ENCODE measurements at places on chromosomes 11 and 22. TPM values are rescaled to one million over a fixed set of nuclear protein-coding genes. Genes with fewer than 3 reads are reported as not detected.

GRCh38 chr11:94315664-94316063, 11.3 kb downstream of the IZUMO1R start:
- no peaks in the 10 kb centered on the region for H3K27me3 ChIP-seq
- no peaks in the 10 kb centered on the region for H3K4me1 ChIP-seq
- DNase-seq, result no peak
- no peak overlapping the region for H3K4me3 ChIP-seq

GRCh38 chr22:32426881-32427280, 14.8 kb upstream of the RTCB start:
- no peak for DNase-seq
- no peaks in the 10 kb centered on the region for H3K4me1 ChIP-seq
- no peak overlapping the region for H3K27ac ChIP-seq

DNA sequence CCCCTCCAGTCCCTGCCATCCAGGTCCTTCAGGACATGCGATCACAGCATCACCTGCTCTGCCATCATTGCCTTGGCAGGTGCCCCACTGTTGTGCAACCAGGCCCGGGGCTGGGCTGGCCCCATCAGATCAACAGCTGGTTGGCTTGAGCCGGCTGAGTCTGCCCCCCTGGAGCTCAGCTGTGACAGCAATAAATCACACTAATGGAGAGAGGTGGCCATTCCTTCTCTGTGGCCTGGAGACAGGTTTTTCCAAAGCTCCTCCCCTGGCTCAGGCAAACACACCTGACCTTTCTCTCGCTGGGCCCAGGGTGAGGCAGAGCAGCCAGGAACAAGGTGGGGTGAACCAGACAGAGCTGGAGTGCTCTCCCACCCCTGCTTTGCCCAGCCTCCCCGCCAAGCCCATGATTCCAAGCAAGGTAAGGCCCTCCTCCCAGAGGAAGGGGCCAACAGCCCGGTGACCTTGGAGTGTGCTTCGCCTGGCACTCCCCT, 8.9 kb upstream of the FXYD2 start:
- H3K27ac ChIP-seq, result no peak overlapping the region
- H3K4me1 ChIP-seq, result no peaks in the 10 kb centered on the region
- no peaks in the 10 kb centered on the region for H3K27me3 ChIP-seq
- H3K4me3 ChIP-seq, result no peak overlapping the region

DNA sequence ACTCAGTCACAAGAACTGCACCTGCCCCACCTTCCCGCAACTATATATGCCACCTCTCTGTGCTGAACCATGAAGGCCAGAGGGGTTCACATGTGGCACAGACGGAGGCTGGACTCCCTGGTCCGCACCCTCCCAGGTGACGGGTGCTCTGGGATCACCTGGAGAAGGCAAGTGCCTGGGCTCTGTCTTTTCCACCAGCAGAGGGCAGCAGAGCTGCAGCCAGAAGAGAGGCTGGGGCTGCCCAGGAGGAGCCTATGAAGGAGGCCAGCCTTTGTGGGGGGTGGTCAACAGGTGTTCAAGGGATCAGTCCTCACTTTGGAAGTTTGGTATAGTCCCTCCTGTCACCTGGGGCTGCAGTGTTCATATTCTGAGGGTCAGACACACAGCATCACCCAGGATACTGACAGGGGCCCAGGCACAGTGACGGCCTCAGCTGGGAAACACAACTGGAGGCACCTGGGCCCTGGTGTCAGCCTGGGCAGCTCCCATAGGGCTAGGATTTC, 39.2 kb upstream of the IGLL5 start:
- no peak overlapping the region for H3K4me3 ChIP-seq
- H3K4me1 ChIP-seq, result no peaks in the 10 kb centered on the region
- H3K36me3 ChIP-seq, result no peaks in the 10 kb centered on the region
- peaks cover 58% of the 10 kb centered on the region for H3K27me3 ChIP-seq
- DNase-seq, result peak; percentile 93
- no peak overlapping the region for H3K27ac ChIP-seq

FTH1 gene
- 2,809 TPM for total RNA-seq

OVOL1 gene
- 5.5 TPM for total RNA-seq

GRCh38 chr22:26568207-26568706, 21.7 kb downstream of the TPST2 start:
- peaks cover 5% of the 10 kb centered on the region for H3K36me3 ChIP-seq
- no peaks in the 10 kb centered on the region for H3K4me1 ChIP-seq
- no peak overlapping the region for H3K4me3 ChIP-seq
- H3K27me3 ChIP-seq, result no peaks in the 10 kb centered on the region

- H3K27ac ChIP-seq, result no peak overlapping the region
- no peak overlapping the region for H3K4me3 ChIP-seq
- no peaks in the 10 kb centered on the region for H3K27me3 ChIP-seq
Observed at GRCh38 chr22:42396621-42397331, 35.4 kb downstream of the NFAM1 start.

GRCh38 chr11:20397281-20397680, 9.8 kb downstream of the PRMT3 start:
- H3K4me3 ChIP-seq, result no peak overlapping the region
- peaks cover 62% of the 10 kb centered on the region for H3K36me3 ChIP-seq
- H3K27me3 ChIP-seq, result no peaks in the 10 kb centered on the region

DNA sequence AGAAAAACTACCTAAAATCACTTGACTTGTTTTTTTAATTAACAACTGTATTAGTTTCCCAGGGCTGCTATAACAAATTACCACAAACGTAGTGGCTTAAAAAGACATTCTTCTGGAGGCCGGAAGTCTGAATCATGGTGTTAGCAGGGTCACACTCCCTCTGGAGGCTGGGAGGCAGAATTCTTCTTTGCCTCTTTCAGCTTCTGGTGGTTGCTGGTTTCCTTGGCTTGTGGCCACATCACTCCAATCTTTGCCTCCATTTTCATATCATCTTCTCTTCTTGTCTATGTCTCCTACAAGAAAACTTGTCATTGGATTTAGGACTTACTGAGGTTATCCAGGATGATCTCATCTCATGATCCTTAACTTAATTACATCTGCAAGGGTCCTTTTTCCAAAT, 7.4 kb upstream of the INCENP start:
- no peaks in the 10 kb centered on the region for H3K4me1 ChIP-seq
- H3K36me3 ChIP-seq, result no peaks in the 10 kb centered on the region
- no peaks in the 10 kb centered on the region for H3K27me3 ChIP-seq
- H3K27ac ChIP-seq, result no peak overlapping the region

DNA sequence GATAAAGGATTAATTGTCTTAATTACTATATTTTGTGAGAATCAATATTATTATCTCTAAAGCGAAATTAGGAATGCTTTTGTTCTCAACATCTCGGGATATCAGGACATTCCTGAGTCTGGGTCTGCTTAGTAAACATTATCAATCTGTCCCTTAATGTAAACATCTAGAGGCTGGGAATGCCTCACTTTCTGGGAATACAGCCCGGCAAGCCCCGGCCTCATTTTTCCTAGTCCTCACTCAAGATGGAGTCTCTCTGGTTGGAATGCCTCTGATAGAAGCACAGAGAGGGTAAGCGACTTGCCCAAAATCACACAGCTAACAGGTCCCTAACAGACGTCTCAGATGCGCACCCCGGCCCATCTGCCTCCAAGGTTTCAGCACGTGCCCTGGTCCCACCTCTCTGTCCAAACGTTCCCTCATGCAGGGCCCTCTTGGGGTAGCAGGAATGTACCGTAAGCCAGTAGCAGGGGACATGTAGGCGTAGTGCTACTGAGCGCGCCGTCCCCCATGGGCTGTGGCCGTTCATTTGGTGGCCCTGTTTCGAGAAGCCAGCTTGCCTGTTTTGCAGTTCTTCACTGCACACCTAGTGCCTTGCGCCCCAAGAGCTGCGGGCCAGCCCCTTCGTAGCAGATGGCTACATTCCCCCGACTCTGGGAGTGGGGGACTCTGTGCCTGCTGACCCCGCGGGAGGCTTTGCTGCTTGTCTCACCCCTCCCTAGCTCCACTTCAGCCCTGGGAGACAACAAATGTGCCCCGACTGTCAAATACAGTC, 62.2 kb upstream of the FADD start:
- H3K4me1 ChIP-seq, result peaks cover 27% of the 10 kb centered on the region
- no peaks in the 10 kb centered on the region for H3K36me3 ChIP-seq
- peak overlapping the region; percentile 86 for H3K27ac ChIP-seq
- H3K4me3 ChIP-seq, result peak overlapping the region; percentile 68
- H3K27me3 ChIP-seq, result peaks cover 7% of the 10 kb centered on the region

LRRC32 gene
- total RNA-seq, result 1.3 TPM

OR52N5 gene
- not detected for total RNA-seq

DNA sequence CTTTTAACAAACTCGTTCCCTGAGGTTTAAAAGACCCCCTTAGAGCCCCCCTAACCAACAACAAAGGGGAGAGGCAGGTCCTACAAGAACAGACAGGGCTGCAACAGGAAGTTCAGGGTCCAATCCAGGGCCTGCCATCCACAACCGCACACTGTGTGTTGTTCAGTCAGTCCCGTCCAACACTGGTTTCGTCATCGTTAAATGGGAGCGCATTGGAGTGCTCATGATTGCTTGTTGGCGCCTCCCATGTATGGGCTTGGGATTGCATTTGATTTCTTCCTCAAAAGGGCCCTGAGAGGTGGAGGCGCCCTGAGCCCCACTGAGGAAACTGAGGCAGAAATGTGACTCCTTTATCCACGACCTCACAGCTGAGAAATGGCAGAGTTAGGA, 174.1 kb downstream of the MN1 start:
- no peaks in the 10 kb centered on the region for H3K36me3 ChIP-seq
- no peak for DNase-seq
- H3K27ac ChIP-seq, result no peak overlapping the region
- H3K4me1 ChIP-seq, result peaks cover 10% of the 10 kb centered on the region
- H3K4me3 ChIP-seq, result no peak overlapping the region
- no peaks in the 10 kb centered on the region for H3K27me3 ChIP-seq

DNA sequence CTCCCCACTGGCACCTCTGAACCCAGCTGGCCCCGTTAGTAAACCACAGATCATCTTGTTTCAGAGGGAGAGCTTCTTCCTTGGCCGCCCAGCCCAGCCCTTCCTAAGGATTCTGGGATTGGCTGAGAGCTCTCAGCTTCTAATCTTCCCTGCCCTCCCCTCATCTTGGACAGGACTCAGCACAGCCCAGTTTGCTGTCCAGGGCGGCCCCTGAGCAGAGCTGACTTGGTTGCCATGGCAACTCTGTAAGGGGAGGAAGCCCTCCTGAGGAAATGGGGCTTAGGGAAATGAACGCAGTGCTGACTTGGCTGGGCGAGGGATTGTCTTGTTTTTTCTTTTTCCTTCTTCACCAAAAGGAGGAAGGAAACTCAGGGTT, 4.6 kb downstream of the APOL4 start:
- peak overlapping the region; percentile 54 for H3K27ac ChIP-seq
- H3K4me3 ChIP-seq, result no peak overlapping the region
- no peaks in the 10 kb centered on the region for H3K27me3 ChIP-seq
- peak; percentile 92 for DNase-seq

DNA sequence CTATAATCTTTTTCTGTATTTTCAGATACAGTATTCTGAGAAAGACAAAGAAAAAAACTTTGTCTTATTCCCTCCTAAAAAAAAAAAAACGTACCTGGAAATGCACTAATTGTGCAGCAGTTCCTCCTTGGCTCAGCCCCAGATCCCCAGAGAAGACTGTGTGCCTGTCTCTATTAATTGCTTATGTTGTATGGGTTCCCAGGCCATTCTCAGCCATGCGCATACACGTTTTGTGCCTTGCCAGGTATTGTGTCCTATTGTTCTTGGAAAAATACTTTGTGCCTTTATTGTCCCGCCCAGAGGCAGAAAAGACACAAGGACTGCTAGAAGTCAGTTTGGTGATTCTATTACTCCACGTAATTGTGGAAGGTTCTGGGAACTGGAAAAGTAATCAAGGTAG, 91.2 kb downstream of the PIWIL4 start:
- H3K4me1 ChIP-seq, result peaks cover 11% of the 10 kb centered on the region
- H3K27ac ChIP-seq, result no peak overlapping the region
- H3K36me3 ChIP-seq, result peaks cover 59% of the 10 kb centered on the region
- no peak overlapping the region for H3K4me3 ChIP-seq
- H3K27me3 ChIP-seq, result no peaks in the 10 kb centered on the region
- peak; percentile 64 for DNase-seq

TMEM134 gene
- 67.4 TPM for total RNA-seq

DNA sequence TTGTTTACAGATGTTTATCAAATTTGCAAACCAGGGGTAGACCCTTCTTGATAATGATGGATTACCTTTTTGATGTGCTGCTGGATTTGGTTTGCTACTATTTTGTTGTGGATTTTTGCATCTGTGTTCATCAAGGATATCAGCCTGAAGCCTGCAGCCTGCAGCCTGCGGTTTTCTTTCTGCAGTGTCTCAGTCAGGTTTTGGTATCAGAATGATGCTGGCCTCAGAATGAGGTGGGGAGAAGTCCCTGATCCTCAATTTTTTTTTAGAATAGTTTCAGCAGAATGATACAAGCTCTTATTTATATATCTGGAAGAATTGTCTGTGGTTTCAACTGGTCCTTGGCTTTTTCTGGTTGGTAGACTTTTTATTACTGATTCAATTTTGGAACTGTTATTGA, 19.7 kb upstream of the RAB38 start:
- no peak overlapping the region for H3K4me3 ChIP-seq
- peaks cover 2% of the 10 kb centered on the region for H3K4me1 ChIP-seq
- no peak for DNase-seq
- H3K36me3 ChIP-seq, result no peaks in the 10 kb centered on the region

DNA sequence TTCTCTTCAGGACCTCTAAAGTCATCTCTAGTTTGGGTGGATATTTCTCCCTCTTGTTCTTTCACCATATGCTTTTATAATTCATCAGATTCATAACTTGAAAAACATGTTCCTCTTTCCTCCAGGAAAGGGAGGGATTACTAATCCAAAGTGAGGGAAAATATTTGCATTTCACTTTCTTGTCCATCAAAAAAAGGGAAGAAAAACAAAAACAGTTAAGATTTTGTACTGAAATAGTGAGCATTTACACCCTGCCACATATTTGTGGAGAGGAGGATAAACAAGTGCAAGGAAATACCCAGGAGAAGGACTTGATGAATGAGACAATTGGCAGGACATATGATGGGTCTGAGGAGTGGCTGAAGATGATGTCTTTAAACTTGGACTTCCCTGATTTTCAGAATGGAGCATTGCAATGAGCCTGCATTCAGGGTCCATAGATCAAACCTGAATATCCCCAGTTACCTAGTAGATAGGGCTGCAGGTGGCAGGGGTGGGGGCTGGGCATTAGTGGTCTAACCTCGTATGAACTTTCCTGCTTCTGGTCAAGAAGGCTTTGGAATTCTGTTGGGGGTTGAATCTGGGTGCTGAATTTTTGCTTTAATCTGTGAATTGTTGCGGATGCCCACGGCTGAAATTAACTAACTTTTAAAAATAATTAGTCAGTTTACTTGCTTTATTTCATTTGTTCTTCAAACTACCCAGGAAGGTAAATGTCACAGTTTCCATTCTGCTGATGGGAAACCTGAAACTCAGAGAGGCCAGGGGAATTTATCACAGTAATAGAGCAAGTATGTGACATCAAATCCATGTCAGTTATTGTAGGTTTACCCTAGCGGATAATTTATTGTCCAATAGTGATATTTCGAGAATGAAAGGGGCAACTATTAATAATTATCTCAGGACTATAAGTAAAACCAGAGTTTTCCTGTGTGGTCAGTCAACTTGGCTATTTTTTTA, 36.9 kb upstream of the TMEM123 start:
- H3K4me3 ChIP-seq, result no peak overlapping the region
- H3K36me3 ChIP-seq, result no peaks in the 10 kb centered on the region
- no peak for DNase-seq
- H3K4me1 ChIP-seq, result no peaks in the 10 kb centered on the region
- H3K27me3 ChIP-seq, result no peaks in the 10 kb centered on the region
- no peak overlapping the region for H3K27ac ChIP-seq

GRCh38 chr11:127074151-127074761, 73.7 kb upstream of the KIRREL3 start:
- peak; percentile 72 for DNase-seq
- no peak overlapping the region for H3K27ac ChIP-seq
- no peak overlapping the region for H3K4me3 ChIP-seq
- H3K27me3 ChIP-seq, result no peaks in the 10 kb centered on the region
- H3K4me1 ChIP-seq, result no peaks in the 10 kb centered on the region

CHRM1 gene
- total RNA-seq, result not detected

Measured in endodermal cell (in vitro differentiated cells).